Stimulated activated CD4-positive, alpha-beta T cell treated with anti-CD3 and anti-CD28 coated beads, Interleukin-4, amount 100 ng/mL, for 1 hour (primary cell): ENCODE measurements at places on chromosomes 6 and 20.

- no peak for DNase-seq
Observed at GRCh38 chr6:6882592-6882991, 225.2 kb upstream of the RREB1 start.

DNA sequence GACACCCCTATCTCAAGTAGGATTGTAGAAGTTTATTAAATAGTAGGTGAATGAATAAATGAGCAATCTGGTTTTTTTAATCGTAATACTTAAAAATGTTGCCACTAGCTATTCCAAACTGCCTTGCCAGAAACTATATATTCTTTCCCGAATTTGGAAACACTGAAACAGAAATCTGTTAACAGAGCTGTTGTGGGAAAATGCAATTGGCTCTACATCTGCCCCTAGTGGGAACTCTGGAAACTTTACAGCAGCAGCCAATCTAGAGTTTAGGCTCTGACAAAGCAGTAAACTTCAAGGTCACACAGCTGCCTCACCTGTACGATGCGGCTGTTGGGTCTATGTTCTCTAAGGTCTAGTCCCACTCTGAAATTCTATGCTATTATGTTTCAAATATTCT is 41.7 kb downstream of the SYNE1 start:
- no peak for DNase-seq

DNA sequence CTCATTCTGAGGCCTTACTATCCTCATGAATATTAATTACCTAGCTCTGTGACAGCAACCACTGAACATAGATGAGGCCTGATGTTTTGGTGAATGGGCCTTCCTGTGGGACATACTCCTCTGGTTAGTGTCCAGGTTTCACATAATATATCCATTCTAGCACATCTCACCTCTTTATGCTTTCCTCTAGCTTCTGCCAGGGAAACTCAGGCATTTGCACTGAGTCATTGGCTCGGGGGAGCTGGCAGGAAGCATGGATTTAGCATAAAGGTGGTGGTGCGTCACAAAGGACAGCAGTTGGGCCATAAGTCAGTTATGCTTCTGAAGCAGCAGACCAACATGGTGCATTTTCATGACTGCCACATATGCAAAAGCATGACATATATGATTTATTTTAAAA is 37.5 kb upstream of the TMEM170B start:
- DNase-seq: no peak

GRCh38 chr6:150435832-150436231 is 67.0 kb downstream of the IYD start:
- DNase-seq: no peak

DNA sequence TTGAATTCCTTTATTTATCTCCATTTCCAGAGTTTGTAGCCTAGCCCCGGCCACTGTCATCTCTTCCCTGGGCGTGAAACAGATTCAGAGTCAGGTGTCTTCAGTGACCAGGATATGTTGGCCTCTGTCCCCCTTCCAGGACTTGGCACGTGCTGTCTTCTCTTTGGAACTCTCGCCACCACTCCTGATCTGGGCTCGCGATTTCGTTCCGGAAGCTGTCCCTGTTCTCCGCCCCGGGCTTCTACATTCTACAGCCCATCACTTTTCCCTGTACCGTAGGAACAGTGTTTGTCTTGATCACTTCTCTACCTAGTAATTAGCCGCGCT is 739 bp downstream of the GSS start:
- no peak for DNase-seq

DNA sequence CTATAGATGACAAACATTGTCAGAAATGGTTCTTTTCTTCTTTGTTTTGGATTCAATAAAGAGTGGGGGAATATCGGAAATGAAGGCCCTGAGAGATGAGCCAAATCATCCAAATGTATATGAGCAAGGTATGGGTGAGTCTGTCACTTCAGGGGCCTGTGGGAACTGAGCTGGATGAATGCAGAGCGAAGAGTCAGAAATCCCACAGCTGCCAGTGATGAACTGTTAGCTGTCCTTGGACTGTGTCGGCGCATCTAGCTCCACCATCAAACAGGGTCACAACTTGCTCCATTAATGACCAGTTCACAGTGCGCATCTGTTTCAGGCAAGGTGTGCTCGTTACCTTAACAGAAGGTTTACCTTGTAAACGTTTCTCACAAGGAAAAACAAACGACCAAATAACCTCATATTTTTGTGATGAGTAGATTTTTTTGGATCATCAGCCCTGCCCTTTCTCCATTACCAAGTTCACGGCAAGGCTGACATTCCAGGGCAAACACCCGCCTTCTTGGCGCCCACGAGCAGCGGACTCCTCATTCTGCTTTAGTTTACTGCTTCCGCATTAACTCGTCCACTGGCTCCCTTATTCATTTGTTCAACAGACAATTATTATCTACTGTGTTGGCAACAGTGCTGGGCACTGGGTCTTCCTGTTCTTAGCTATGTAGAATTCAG is 15.0 kb upstream of the CCN6 start:
- DNase-seq: no peak

DNA sequence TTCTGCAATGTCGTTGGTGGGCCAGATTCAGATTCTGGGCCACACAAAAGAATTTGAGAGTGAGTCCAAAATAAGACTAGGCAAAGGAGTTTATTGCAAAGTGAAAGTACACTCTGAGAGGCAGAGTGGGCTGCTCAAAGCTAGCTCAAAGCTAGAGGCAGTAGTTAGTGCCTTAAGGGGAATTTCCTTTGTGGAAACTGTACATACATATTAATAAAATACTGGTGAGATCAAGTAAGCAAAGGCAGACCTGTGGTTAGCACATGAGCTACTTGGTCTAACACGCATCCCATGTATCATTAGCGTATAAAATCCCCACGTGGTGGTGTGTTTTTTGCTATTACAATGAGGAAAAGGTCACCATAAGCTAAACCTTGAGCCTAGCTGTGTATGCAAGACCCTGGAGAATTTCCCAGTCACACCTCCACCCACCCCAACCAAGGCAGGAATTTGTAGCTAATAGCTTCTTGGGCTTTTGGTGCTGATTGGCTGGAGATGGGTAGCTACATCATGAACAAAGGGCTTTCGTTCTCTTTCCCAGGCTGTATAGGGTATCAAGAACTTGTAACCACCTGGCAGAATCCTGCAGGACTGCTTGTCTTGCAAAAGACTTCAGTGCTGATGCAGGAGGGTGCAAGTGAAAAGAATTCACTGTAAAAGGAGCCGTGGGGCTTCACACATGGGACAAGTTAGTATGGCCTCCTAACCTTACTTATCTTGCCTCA is 14.7 kb upstream of the TRIM26 start:
- no peak for DNase-seq

GRCh38 chr6:79536585-79536953 is 661 bp downstream of the LCA5 start:
- no peak for DNase-seq

GRCh38 chr6:15363523-15364400 is 117.9 kb downstream of the JARID2 start:
- no peak for DNase-seq

DNA sequence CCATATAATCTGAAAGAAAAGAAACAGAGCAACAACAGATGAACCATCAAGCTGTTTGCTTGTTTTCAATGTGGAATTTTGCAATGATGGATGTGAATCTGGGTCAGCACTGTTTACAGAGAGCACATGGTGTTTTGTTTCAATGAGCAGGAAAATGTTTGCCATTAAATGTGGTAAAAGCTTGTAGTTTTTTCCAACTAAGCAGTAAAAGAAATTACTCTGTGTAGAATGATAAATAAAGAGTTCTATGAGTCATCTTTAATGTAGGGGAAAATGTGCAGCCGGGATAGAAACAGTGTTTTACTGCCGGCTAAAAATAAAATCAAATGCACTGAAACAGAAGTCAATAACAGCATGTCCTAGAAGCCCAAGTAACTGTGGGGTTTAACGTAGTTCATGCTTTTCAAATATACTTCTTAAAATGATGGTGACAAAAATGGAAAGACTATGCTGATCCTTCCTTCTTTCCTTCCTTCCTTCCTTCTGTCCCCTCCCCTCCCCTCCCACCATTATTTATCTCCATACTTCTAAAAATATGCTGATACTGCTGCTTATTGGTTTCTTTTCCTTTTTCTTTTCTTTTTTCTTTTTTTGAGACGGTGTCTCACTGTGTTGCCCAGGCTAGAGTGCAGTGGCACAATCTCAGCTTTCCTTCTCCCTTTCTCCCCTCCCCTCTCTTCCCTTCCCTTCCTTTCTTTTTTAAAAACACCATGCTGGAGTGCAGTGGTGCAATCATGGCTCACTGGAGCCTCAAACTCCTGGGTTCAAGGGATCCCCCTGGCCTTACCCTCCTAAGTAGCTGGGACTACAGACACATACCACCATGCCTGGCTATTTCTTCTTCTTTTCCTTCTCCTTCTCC is 6.3 kb upstream of the NAA20 start:
- no peak for DNase-seq

DNA sequence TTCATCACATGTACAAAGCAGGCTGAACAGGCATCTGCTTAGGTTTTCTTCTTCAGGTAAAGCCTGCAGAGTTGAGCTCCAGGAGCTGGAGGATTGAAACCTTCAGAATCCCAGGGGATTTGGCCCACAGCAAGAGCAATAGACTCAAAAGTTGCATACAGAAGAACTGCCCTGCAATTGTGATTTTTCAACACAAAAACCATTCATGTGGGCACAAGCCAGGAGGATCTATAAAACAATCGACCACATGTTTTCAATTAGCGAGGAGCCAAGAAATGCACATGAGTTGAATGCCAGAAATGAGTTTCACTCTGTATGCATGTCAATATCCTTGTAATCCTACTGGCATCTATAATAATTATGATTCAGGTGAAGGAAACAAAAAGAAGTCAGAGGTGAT is 576.4 kb downstream of the HDGFL1 start:
- DNase-seq: no peak

GRCh38 chr20:59013959-59014608 is 5.1 kb upstream of the TUBB1 start:
- no peak for DNase-seq

- no peak for DNase-seq
Observed at GRCh38 chr20:63451821-63452220, 20.6 kb downstream of the KCNQ2 start.

DNA sequence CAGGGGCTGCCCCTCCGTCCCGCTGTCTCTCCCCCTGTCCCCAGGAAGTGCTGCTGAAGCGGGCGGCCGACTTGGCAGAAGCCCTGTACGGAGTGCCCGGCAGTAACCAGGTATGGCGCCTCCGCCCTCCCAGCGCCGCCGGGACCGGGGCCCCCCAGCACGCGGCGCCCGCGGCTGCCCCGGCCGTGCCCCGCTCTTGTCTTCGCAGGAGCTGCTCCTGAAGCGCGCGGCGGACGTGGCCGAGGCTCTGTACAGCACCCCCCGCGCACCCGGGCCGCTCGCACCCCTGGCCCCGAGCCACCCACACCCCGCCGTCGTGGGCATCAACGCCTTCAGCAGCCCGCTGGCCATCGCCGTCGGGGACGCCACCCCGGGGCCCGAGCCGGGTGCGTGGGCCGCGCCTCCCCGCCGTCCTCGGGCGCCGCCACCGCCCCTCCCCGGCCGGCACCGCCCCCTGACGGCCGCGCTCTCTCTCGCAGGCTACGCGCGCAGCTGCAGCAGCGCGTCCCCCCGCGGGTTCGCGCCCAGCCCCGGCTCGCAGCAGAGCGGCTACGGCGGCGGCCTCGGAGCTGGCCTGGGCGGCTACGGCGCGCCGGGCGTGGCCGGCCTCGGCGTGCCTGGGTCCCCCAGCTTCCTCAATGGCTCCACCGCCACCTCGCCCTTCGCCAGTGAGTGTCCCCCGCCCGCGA is 48.4 kb downstream of the CPXM1 start:
- peak; percentile 66 for DNase-seq

DNA sequence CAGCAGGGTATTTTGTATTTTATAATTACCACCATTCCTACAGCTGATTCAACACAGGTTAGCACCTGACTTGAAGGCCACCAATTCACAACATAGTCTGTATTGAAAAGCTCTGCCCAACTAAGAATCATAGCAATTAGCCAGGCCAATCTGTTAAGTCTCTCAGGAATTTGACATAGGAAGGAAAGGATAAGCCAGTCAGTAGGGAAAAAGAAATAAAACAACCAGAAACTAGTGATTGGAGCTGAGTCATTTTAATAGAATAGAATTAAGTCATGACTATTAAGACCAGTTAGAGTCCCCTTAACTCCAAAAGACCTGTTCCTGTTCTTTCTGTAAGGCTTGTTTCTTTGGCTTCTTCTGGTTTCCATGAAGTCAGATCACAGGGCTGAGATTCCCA is 8.1 kb downstream of the RANBP9 start:
- no peak for DNase-seq

- no peak for DNase-seq
Observed at GRCh38 chr6:82767037-82767436, 298.6 kb downstream of the UBE3D start.

DNA sequence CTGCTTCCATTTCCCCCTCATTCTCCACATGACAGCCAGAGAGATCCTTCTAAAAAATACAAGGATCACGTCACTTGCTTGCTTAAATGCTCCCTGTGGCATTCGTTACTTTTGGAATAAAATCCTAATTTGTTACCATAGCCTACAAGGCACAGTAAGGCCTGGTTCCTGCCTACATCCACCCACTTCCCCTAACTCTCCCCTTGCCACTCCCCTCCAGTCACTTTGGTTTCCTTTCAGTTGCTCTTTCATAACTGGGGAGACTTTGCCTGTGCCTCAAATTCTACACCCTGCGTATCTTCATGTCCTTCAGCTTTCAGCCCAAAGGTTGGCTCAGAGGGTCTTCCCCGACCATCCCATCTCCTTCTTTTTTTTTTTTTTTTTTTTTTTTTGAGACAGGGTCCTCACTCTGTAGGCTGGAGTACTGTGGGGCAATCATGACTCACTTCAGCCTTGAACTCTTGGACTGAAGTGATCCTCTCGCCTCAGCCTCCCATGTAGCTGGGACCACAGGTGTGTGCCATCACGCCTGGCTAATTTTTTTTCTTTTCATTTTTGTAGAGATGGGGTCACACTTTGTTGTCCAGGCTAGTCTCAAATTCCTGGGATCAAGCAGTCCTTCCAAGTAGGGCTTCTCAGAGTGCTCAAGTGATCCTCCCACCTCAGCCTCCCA is 12.5 kb downstream of the ID1 start:
- no peak for DNase-seq

DNA sequence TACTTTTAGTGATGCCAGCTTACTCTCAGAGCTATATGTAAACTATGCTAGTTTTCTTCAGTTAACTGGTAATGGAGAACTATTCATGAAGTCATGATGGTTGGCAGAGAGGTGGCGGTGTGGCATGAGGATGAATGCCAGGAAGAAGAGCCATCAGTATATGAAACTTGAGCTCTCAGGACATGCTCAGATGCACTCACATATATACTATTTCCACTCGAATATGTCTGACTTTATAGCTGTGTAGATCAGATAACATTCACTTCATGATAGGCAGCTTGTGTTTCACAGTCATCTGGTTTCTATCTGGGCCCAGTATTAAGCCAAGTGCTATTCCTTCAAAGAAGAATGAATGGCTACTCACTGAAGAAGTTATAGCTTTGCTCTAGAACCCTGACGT is 46.2 kb upstream of the CEP85L start:
- no peak for DNase-seq

GRCh38 chr6:31734821-31735406 is 1.4 kb downstream of the CLIC1 start:
- DNase-seq: peak; percentile 43

DNA sequence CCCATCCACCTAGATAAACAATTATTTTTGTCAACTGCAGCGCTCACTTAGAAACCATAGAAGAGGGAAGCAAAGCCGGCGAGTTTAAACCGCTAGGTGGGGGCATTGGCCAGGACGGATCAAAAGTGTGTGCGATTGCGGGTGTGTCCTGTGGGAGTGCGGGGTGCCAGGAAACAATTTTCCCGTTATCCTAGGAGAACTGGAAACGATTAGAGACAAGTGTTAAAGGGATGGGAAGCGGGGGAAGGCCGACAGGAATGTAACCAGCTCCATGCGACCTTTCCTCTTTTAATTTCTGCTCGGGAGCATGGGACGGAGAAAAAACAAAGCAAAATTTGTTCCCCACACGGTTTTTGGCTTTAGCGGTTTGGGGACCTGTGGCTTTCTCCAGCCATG is 2.8 kb upstream of the HTR1B start:
- peak; percentile 13 for DNase-seq
